Smooth muscle cell of the brain vasculature (primary cell): ENCODE measurements at places on chromosomes 12 and 14.

GRCh38 chr12:121373755-121374154 is 21.5 kb upstream of the ANAPC5 start:
- no peak for DNase-seq

DNA sequence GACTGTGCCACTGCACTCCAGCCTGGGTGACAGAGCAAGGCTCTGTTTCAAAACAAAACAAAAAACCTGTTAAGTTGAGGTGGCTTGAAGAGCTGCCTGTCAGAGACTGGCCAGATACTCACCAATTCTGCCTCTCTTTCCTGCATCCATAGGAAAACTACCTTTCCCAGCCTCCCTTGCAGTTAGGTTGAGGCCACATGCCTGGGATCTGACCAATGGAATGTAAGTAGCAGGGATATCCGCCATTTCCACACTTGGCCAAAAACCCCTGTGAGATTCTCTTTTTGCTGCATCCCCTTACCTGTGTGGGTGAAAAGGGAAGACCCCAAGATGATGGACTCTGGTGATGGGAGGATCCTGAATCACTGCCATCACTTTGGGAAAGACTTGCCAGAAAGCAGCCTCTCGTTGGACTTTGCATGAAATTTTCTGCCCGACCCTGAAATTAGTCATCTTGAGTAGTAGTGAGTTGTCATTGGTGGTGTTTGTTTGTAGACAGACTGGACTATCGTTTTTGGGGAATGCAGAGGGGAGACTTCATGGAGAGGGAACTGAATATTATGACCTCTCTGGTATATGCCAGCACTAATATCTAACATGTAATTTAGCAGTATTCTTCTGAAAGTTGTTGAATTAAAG is 14.0 kb downstream of the GPR68 start:
- no peak for DNase-seq

DNA sequence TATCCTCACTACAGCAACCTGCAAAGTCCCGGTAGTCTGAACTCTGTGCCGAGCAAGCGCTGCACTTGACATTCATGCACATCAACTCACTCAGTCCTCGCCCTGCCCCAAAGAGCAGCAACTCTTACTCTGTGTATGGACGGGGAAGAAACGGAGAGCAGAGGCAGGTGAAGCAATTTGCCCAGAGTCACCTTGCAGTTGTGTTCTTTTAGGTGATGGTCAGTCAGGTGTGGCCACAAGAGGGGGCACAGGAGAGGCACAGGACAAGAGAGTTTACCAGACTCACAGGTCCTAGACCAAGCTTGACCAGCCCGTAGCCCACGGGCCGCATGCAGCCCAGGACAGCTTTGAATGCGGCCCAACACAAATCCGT is 39.1 kb downstream of the TSPAN11 start:
- no peak for DNase-seq

GRCh38 chr14:65006261-65006721 is 19.6 kb downstream of the FNTB start:
- no peak for DNase-seq
